Foreskin melanocyte (primary cell): ENCODE measurements at places on chromosomes 5 and 9.

GRCh38 chr9:125854553-125855275 lies 107.5 kb downstream of the PBX3 start:
- DNase-seq: no peak

- DNase-seq: no peak
These were observed 6.1 kb upstream of the CACFD1 start for GRCh38 chr9:133453651-133454050.

GRCh38 chr5:123690821-123691220 lies 178.8 kb downstream of the CSNK1G3 start:
- peak; percentile 21 for DNase-seq

GRCh38 chr5:143889986-143890385 lies 78.0 kb downstream of the HMHB1 start:
- DNase-seq: no peak

GRCh38 chr9:77215874-77216273 lies 38.5 kb downstream of the VPS13A start:
- DNase-seq: no peak

DNA sequence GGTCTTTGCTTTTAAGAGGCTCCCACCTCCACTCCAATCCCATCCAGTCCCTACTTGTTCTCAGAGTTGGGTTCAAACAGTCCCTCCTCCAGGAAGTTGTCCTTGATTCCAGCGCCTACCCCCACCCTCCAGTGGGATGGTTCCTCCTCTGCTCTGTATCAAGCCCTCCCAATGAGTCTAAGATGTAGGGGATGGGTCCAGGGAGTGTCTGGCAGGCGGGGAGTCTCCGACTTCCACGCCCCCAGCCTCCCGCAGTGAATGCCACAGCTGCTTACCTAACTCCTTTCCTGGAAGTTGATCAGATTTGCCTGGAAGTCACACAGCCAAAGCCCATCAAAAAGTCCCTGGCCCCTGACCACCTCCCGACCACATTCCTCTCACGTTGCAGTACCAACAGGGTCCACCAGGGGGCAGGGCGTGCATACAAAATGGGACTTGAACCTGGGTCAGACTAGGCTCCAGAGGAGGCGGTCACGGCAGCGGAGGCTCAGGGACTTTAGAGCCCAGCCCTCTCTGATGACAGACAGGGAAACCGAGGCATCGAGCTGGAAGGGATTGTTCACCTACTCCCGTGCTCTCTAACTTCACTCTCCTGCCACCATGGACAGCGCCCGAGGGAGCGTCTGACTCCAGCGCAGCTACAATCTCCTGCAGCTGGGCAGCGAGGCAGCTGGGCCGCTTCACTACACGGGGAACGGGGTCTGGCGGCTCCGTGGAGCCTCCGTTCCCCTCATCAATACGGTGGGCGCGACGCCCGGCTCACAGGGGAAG lies 25.0 kb upstream of the TDRD7 start:
- DNase-seq: peak; percentile 47

- no peak for DNase-seq
These were observed 51.6 kb downstream of the SLC1A1 start for GRCh38 chr9:4541856-4542255.

DNA sequence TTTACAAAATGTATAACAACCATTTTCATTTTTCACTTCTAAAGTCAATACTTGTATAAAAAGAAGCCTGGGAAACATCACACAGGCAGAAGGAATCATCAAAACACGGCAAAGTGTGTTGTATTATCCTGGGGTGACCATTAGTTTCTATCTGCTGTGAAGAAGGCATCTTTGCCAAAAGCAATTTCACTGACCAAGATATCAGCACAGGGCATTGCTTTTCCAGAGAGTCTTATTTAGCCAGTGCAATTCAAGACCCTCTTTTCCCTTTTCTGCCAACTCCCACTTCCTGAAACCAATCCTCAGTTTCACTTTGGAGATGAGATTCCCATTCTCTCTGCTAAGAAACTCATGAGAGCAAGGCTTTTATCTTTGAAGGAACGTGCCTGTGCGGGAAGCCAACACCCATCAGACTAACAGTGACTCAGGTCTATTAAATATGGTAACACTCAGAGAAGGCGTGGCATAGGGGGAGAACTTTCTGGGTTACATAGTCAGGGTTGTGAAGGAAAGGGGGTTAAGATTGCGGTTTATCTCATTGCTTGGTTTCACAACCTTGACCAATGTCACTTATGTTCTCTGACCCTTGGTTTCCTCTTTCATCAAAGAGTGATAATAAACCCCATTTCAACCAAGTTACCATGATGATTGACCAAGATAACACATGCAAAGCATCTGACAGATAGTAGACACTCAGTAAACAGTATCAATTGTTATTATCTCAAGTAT lies 666.9 kb upstream of the KLF4 start:
- DNase-seq: no peak

DNA sequence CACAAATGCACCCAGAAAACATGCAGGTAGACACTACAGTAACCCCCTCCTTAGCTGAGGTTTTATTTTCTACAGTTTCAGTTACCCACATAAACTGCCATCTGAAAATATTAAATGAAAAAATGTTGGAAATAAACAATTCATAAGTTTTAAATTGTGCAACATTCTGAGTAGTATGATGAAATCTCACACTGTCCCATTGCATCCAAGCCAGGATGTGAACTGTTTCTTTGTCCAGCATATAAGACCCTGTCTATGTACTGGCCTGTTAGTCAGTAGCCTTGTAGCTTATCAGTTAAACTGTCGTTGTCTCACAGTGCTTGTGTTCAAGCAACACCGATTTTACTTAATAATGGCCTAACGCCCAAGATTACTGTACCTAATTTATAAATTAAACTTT lies 630.5 kb downstream of the ANXA1 start:
- no peak for DNase-seq

DNA sequence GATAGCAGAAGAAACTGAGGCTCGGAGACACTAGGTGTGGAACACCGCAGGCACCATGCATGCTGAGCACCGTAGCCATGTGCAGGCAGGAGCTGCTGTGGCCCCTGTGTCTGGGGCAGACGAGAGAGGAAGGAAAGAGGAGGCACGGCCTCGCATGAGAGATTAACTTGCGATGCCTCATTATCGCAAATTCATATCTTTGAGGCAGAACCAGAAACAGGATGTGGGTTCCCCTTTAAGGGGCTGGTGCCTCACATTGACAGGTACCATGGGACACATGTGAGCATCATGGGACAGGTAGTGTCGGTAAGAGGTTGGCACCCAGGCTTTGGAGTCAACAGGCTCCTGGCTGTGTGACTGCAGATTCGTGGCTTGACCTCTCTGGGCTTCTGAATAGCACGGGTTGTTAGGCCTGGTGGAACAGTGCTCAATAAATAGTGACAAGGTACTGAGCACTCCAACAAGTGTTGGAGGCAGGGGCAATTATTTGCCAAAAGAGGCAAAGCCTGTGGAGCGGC lies 40.8 kb downstream of the NAIF1 start:
- no peak for DNase-seq

GRCh38 chr5:83494666-83495065 lies 23.1 kb downstream of the VCAN start:
- no peak for DNase-seq

DNA sequence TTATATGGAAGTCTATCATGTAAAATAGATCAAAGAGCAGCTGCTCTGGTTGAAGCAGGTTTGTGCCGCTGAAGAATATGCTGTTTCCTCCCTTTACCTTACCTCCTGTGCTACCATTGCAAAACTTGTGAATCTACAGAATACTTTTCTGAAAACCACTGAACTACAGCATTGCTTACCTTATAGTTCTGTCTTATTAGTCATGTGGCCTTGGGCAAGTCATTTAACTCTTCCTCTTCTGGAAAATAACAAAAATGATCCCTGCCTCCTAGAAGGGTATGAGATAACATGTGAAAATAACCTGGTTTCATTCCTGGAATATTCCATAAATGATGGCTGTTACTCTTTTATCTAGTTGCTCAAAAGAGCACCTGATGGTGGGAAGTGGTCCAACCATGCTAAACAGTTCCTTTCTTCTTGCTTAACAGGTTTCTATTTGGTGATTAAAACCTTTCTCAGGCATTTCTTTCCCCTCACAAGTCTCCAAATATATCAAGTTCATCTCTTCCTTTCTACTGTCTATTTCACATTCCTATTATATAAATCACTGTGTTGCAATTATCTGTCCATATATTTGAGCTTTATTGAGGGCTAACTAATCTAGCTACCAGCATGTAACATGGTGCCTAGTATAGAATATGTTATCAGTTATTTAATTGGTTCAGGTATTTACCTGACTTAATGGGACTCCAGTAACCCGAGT lies 15.0 kb downstream of the TRIM32 start:
- DNase-seq: no peak

DNA sequence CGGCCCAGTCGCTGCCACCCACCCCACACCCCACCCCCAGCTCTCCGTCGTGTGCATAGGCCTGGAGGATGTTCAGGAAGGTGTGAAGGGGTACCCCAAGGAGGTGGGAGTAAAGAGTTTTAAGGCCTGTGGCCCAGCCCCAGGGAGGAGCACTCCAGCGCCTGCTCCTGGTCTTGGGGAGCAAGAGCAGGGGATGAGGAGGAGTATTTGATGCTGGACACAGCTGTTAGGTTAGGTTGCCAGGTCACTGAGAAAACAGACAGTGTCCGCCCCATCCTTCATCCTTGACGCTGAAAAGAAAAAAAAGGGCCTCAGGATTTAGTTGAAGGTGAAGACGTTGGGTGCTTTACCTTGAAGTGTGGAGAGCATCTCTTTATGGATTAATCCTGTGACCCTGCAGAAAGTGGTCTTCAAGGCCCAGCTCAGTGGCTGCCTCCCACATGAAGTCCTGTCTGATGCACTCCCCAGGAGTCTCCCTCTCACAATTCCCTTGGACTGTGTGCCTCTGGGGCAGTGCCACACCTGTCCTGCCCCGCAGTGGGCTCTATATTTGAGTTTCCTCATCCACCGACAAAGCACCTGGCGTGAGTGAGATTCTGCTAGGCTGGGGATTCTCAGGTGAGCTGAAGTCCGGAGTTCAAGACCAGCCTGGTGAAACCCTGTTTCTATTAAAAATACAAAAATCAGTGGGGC lies 101.8 kb downstream of the SPRY4 start:
- DNase-seq: no peak

DNA sequence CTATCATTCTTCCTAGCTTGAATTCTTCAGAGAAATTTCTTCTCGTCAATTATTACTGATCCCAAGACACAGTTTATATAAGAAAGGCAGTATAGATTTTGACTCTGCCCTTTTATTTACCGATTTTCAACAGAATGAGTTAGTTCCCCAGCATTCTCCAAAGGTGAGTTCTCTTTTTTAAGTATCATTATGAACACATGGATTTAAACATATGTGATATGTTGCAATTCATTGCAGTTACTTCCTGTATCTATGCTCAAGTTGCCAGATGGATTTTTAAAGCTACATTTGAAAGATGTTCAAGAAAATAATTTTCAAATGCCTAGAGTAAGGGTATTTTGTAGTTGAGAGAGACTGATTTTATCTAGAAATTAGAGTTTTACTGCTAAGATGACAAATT lies 8.4 kb downstream of the WDR41 start:
- DNase-seq: no peak

GRCh38 chr5:35618304-35618636 lies 607 bp downstream of the SPEF2 start:
- no peak for DNase-seq

- DNase-seq: no peak
These were observed 123.5 kb upstream of the ACOT12 start for GRCh38 chr5:81517462-81517861.

GRCh38 chr9:37390759-37391158 lies 31.7 kb upstream of the GRHPR start:
- DNase-seq: no peak

DNA sequence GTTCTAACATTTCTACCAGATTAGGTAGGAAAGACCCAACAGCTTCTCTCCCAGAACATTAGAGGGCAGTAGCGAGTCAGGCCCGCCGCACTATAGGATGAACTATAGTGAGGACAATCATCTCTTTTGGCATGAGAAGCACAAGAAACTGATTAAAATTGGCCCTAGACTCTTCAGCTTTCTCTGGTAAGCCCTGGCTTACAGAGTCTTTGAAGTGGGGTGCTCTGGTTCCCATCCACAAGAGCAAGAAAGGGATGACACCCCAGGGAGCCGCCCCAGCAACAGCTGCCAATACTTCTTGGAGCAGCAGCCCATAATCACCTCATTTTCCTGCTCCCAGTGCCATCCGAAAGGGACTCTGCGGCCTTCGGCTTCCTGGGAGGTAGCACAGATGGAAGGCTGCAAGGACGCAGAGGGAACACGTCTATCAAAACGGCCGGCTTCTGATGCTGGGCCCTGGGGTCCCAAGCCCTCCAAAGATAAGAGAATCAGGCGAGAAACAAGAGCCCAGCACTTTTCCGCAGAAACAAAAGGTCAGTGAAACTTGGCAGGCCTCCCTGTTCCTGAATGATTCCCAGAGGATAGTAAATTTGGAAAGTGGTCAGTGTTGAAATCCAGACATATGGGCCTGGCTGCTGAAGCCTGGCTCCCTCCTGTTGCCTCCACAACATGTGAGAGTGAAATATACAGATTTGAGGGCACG lies 69.3 kb downstream of the HSD17B3 start:
- peak; percentile 40 for DNase-seq

DNA sequence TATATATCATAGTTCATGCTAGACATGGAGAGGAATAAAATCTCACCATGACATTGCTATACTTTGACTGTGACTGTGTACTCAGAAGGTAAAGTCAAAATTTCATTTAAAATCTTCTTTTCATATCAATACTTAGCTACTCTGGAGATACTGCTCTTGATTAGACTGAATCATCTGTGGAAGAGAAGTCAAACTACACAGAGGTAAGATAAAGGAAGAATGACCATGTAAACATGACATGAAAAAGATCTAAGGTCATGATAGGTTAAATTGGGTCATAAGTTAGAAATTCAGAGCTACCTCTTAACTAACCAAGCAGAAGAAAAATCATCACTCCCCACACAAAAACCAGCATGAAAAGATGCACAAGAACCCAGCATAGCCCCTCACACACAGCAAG lies 44.8 kb upstream of the RLN1 start:
- DNase-seq: no peak

DNA sequence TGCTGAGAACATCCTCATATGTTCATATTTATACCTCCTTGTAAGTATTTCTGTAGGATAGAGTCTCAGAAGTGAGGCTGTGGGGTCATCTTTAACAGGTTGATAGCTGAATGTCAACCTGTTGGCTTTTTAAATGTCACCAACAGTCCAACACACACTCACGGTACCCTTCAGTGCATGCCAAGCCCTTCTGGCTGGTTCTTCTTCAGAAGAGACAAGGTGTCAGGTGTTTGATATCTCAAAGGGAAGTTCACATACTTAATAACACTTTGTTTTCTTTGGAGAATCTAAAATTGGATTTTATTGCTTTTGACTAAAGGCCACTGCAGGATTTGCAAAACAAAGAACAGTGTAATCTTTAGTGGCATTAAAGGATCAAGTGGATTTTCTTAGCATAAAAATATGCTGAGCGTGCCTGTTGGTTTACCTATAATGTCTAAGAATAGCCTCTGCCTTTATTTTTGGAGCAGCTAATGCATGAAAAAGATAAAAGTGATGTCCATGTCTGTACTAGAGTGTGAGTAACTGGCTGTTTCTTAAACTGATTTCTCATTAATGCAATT lies 58.2 kb downstream of the RGS3 start:
- DNase-seq: no peak
